ENCODE measurements at places on chromosomes 6 and 20.

DNA sequence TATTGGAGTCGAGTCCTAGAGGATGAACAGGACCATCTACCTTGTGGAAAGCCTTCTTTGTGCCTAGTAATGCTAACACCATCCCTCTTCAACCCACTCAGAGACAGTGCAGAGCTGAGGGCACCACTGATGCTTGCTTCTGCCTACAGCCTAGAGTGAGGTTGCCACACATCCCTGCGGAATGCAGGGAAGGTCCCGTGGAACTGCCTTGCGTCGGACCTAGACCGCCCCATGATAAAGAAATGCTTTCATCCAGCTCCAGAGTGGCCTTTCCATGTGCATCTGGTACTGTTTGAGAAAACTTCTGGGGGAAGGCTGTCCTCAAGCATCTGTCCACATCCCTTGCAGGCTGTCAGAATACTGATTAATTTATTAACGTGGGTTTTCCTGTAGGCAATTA, 168.4 kb downstream of the PHACTR1 start:
- no peak for DNase-seq

GRCh38 chr6:7145885-7146828, 38.4 kb downstream of the RREB1 start:
- no peak for DNase-seq

DNA sequence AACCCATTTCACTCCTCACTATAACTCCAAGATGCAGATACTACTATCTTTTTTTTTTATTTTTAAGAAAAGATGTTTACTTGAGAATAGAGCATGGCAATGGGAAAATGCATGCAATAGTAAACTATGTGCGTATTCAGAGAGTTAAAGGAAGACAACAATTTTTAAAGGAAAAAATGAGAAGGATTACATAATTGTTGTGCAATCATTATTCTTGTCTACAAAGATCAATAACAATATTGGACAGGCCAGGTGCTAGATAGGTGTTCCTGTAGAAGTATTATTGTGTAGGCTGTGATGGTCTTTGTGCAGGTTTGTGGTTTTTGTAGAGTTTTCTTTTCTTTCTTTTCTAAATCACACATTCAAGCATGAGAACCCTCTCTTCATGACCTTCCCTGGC, 20.6 kb downstream of the CYP39A1 start:
- no peak for DNase-seq

DNA sequence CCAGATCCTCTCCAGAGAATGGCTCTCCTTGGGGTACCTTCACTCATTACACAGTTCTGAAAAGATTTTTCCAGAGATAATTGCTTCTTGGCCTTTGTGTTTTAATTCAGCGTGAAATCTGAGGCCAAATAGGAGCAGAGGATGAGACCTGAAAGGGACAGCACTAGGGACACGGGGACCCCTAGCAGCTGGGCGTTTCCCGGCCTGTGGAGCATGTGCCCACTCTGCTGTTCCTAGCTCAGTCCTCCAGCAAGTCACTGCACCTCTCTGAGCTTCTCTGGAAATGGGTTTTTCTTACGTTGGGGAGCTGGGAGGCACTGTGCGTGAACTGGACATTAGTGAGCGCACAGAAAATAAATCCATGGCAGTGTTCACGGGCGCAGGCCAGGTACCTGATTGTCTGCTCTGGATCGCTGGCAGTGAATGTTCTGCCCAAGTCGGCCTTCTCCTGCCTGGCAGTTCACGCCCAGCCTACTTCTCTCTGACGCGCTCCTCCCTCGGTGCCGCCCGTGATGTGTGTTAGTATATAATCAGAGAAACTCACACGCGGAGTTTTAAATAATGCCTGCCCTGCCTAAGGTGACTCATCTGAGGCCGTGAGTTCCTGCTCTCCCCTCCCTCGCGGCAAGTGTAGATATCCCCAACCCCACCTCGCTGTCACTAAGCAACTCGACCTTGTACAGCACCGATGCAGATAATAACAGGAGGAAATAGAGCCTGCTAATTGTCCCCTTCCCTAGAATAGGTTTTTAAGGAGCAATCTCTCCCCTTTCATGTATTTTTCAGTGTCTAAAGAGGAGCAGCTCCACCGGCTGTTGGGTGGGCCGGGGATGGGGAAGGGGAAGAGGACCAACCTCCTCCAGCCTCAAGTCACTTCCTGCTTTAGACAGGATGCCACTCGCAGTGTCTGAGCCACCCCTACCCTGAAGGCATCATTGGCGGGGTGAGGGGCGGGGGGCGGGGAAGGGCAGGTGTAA, 2.7 kb upstream of the TUBB2A start:
- DNase-seq: no peak

DNA sequence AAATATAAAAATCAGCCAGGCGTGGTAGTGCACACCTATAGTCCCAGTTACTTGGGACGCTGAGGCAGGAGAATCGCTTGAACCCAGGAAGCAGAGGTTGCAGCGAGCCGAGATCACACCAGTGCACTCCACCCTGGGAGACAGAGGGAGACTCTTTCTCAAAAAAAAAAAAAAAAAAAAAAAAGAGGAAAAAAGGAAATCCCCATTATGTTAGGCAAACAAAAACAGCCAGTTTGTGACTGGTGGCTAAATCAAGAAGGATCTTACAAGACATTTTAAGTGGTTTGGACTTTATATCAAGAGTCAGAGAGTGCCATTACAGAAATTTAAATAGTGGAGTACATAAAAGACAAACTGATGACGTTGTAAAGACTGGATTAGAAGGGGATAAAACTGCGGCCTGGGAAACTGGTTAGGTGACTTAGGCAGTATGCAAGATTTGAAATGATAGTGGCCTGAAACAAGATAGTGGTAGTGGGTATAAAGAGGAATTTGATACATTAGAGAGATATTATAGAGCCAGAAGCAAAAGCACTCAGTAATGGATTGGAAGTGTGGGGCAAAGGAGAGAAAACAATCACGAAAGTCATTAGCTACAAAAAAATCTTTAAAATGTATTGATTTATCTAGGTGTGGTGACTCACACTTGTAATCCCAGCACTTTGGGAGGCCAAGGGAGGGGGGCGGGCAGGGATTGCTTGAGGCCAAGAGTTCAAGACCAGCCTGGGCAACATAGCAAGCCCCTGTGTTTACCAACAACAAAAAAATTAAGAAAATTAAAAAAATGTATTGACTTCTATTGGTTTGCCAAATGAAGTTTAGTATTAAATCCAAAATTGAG, 1.7 kb upstream of the MYO6 start:
- no peak for DNase-seq

- no peak for DNase-seq
These were observed 16.9 kb upstream of the RFPL4B start for GRCh38 chr6:112330071-112330878.

GRCh38 chr6:51578362-51578761, 509.1 kb downstream of the PKHD1 start:
- DNase-seq: no peak

GRCh38 chr20:17666481-17666880, 15.6 kb downstream of the RRBP1 start:
- DNase-seq: no peak

DNA sequence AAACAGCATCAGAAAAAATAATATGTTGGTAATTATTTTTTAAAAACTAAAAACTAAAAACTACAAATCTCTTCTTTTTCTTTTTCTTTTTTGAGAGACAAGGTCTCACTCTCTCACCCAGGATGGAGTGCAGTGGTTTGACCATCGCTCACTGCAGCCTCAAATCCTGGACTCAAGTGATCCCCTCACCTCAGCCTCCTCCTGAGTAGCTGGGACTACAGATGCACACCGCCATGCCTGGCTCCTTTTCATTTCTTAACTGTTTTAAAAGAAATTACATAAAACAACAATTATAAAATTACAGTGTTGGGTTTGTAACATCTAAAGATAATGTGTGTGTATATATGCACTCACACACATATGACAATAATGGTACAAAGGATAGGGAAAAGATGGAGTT, 24.1 kb downstream of the HLA-E start:
- no peak for DNase-seq

DNA sequence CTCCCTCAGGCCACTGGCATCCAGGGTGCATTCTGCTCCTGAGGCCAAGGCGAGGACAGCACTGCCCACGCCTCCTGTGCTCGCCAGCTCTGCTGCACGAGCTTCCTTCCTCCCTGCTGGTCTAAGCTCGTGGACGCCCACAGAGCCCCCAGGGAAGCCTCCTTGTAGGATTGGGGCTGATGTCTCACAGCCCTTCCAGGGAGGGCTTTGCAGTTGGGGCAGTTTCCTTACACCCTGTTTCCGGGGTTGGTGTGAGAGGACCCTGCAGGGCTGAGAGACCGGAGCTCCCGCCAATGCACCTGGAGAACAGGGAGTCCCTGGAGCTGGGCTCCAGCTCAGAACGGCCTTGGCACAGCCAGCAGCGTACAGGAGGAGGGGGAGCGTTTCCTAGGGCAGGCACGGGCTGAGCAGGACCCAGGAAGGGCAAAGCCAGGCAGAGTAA, 172.4 kb upstream of the PDE10A start:
- no peak for DNase-seq

GRCh38 chr6:52994839-52995088, 320 bp downstream of the GSTA4 start:
- peak; percentile 53 for DNase-seq

DNA sequence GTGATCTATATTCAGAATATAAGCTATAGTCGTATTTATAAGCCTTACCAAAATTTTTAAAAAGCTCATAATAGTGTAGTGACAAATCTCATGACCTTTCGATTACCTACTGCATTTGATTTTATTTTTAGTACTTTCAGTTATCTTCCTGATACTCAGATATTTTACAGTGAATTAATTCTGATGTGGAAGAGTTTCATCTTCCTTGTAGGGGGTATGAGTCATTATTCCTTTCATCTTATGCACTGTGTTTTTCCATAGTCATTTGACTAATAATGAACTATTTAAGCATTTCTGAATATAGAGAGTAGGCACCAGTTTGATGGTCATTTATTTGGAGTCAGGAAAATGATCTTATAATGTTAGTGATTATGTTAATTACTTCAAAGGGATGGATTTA, 36.4 kb downstream of the HDGFL1 start:
- no peak for DNase-seq

DNA sequence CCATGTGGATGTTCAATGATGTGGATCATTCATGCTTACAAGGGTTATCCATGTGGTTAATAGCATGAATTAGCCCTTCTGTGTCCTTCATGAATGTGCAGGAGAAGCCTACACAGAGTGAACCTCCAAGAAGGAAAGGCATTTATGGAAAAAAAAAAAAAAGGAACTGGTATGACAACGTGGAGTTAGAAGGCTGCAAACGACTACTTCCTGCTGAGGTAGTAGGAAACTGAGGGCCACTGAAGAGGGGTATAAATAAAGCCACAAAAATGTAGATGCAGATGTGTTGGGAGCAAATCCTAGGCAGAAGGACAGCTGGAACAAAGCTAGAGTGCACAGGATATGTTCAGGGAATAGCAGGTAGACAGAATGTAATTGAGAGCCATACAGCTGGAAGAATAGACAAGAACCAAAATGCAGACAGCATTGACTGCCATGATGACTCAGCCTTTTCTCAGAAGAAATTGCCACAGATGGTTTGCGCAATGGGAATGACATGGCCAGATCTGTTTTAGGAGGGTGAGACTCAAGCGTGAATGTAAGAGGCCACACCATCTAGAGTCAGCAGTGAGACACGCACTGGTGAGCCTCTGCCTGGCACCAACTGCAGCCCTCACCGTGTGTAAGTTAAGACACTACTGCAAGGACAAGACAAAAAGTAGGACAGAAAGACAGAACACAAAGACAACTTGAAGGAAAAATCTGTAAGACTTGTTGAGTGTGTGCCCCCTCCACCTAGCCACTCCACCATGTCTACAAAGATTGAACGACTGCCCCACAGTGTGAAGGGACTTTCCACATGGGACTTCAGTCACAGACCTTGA, 79.8 kb downstream of the KIF13A start:
- no peak for DNase-seq

- DNase-seq: no peak
These were observed 255.0 kb upstream of the ZFP64 start for GRCh38 chr20:52446421-52447224.

DNA sequence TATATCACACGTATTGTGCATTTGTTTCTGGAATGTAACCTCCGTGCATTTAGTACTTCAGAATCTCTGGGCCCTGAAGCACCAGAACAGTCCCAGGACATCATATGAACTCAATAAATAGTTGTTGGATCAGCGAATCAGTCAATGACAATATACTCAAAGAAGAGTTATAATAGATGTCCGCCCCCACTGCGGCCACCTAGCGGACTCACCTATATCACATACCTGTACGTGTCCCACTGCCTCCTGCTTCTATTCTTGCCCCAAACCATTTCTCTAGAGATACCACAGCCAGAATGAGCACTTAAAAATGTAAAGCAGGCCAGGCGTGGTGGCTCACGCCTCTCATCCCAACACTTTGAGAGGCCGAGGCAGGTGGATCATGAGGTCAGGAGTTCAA, 73.9 kb downstream of the DCDC2 start:
- DNase-seq: no peak

DNA sequence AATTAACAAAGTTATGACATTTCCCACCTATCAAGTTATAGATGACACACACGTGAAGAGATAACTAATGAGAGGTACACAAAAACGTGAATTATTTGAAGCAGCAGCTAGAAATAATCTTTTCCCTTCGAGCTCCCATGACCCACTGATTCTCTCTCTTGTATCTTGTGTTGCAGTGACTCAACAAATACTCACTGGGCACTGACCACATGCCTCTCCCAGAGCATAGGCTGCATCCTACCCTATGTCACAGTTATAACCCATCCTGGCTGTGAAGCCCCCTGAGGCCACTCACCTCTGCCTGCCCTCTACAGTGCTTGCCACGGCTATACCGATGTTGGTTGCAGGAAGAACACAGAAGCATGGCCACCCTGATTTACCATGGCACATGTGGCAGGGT, 91.8 kb downstream of the INSM1 start:
- no peak for DNase-seq

GRCh38 chr6:36139431-36139830, 9.1 kb downstream of the MAPK13 start:
- peak; percentile 60 for DNase-seq

GRCh38 chr20:24619212-24619611, 149.8 kb downstream of the SYNDIG1 start:
- no peak for DNase-seq
